ENCODE measurements at places on chromosomes 13 and 19. TPM values are rescaled to one million over a fixed set of nuclear protein-coding genes. Genes with fewer than 3 reads are reported as not detected.

DNA sequence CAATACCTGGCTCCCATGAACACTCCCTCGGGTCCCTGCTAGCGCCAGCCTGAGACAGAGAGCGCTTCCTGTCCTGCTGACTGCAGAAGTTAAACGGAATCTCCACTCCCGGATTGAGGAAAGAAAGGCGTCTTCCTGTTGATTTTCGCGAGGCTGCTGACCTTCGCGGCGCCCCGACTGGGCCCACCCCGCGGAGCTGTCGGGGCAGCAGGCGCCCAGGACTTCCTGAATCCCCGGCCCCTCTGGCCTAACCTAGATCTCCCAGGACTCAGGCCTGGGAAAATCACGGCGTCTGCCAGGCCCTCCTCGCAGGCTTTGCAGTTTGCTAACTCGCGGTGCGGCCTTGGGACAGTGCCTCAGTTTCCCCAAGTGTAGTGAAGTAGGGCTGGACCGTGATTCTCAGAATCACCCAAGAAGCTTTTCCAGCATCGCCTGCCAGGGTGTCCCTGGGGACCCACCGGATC lies 108.8 kb downstream of the KCTD15 start:
- H3K27me3 ChIP-seq = no peaks in the 10 kb centered on the region
- no peak overlapping the region for H3K27ac ChIP-seq
- H3K4me3 ChIP-seq = no peak overlapping the region
- H3K4me1 ChIP-seq = no peaks in the 10 kb centered on the region

- no peaks in the 10 kb centered on the region for H3K36me3 ChIP-seq
- no peak overlapping the region for H3K4me3 ChIP-seq
- H3K4me1 ChIP-seq = no peaks in the 10 kb centered on the region
- H3K27ac ChIP-seq = no peak overlapping the region
- DNase-seq = no peak
Measured at GRCh38 chr13:93328943-93329342, 102.3 kb downstream of the GPC6 start.

- no peak overlapping the region for H3K27ac ChIP-seq
- no peaks in the 10 kb centered on the region for H3K4me1 ChIP-seq
- no peak for DNase-seq
- H3K36me3 ChIP-seq = no peaks in the 10 kb centered on the region
- H3K27me3 ChIP-seq = no peaks in the 10 kb centered on the region
Measured at GRCh38 chr13:89097994-89098393, 1426.8 kb downstream of the SLITRK5 start.

DNA sequence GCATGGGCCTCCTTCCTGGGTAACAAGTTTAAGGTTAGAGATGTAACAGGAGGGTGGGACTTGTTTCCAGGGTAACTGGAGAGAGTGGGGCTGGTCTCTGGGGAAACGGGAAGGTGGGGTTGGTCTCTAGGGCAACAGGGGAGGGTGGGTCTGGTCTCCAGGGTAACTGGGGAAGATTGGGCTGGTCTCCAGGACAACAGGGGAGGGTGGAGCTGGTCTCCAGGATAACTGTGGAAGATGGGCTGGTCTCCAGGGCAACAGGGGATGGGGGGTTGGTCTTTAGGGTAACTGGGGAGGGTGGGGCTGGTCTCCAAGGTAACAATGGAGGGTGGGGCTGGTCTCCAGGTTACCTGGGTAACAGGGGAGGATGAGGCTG lies 36.5 kb downstream of the SPTBN4 start:
- DNase-seq = no peak
- no peak overlapping the region for H3K27ac ChIP-seq
- no peaks in the 10 kb centered on the region for H3K4me1 ChIP-seq
- H3K4me3 ChIP-seq = no peak overlapping the region

GRCh38 chr13:72653506-72653905 lies 73.9 kb downstream of the MZT1 start:
- DNase-seq = no peak
- no peaks in the 10 kb centered on the region for H3K4me1 ChIP-seq
- no peak overlapping the region for H3K4me3 ChIP-seq
- no peak overlapping the region for H3K27ac ChIP-seq
- H3K27me3 ChIP-seq = no peaks in the 10 kb centered on the region

- H3K36me3 ChIP-seq = no peaks in the 10 kb centered on the region
- no peak for DNase-seq
- no peak overlapping the region for H3K4me3 ChIP-seq
- H3K27me3 ChIP-seq = peaks cover 12% of the 10 kb centered on the region
Measured at GRCh38 chr19:41195675-41196497, 2.9 kb downstream of the CYP2S1 start.

GRCh38 chr19:918481-919198 lies 1.5 kb downstream of the KISS1R start:
- peaks cover 13% of the 10 kb centered on the region for H3K4me1 ChIP-seq
- DNase-seq = no peak
- no peaks in the 10 kb centered on the region for H3K27me3 ChIP-seq
- H3K27ac ChIP-seq = peak overlapping the region; percentile 55
- no peaks in the 10 kb centered on the region for H3K36me3 ChIP-seq
- H3K4me3 ChIP-seq = peak overlapping the region; percentile 43

DNA sequence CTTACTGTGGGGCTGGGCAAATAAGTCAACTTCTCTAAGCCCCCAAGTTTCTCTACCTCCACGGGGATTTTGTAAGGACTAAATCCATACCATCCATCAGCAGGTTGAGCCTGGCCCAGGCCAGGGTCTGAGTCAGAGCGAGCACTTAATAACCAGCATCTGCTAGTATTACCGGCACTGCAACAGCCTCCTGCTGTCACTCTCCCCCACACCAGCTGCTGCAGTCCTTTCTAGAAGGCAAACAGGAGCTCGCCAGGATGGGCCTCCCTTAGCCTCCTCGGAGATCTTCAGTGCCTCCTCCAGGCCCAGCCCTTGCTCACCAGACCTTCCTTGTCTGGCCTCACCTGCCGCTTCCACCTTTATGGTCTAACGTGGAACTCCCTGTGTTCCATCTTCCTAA lies 3.2 kb downstream of the NAPA start:
- peak overlapping the region; percentile 100 for H3K27ac ChIP-seq
- no peak for DNase-seq
- no peaks in the 10 kb centered on the region for H3K27me3 ChIP-seq
- H3K36me3 ChIP-seq = no peaks in the 10 kb centered on the region
- no peak overlapping the region for H3K4me3 ChIP-seq

GRCh38 chr13:30158774-30159445 lies 148.4 kb downstream of the KATNAL1 start:
- H3K36me3 ChIP-seq = no peaks in the 10 kb centered on the region
- no peaks in the 10 kb centered on the region for H3K27me3 ChIP-seq
- H3K4me3 ChIP-seq = no peak overlapping the region
- H3K27ac ChIP-seq = no peak overlapping the region
- H3K4me1 ChIP-seq = peaks cover 5% of the 10 kb centered on the region

DNA sequence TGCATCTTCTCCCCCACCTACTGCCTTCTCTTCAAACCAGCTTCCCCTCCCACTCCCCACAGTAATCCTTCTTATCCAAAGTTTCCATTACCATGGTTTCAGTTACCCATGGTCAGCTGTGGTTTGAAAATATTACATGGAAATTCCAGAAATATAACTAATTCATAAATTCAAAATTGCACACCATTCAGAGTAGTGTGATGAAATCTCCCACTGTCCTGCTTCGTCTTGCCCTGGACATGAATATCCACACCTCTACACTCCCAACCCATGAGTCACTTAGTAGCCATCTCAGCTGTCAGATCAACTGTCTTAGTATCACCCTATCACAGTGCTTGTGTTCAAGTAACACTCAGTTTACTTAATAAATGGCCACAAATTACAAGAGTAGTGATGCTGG lies 3.8 kb upstream of the KCTD12 start:
- H3K27me3 ChIP-seq = no peaks in the 10 kb centered on the region
- no peak overlapping the region for H3K4me3 ChIP-seq
- no peak overlapping the region for H3K27ac ChIP-seq
- no peaks in the 10 kb centered on the region for H3K4me1 ChIP-seq
- DNase-seq = no peak
- H3K36me3 ChIP-seq = no peaks in the 10 kb centered on the region

DNA sequence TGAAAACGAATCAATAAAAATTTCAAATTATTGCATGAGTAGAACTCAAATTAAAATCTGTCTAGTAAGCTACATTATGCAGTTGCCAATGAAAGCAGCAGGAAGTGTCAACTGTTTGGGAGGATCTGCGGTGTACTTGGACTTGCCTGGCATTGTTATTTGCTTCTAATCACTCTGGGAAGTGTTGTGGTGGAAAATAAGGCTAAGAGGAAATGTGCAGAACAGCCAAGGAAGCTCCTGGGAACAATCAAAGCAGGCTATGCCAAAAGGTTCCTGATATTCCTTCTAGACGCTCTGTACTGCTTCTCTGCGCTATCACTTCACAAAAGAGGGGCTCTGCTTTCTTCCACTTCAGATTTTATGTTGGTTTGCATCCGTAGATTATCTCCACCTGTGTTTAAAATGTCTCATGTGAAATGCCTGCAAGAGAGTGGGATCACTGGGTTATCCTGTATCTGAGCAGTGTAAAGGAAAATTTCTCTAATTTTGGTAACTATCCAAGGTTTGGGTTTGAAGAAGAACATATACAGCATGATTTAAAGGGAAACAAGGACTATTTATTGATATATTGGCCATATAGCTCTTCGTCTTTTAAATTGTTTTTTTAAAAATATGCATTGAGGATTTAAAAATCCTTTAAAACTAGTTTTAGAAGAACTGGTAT lies 182.7 kb upstream of the CSNK1A1L start:
- no peak overlapping the region for H3K4me3 ChIP-seq
- DNase-seq = no peak
- no peak overlapping the region for H3K27ac ChIP-seq
- no peaks in the 10 kb centered on the region for H3K36me3 ChIP-seq
- no peaks in the 10 kb centered on the region for H3K27me3 ChIP-seq

GRCh38 chr13:96994017-96994857 lies at the start of gene OXGR1:
TSS of gene OXGR1 (minus strand) at chr13:96994476. CDS start at chr13:96987759, 6,717 bp downstream.
- H3K4me3 ChIP-seq = no peak within 1 kb of the TSS
- no peaks in the 10 kb centered on the region for H3K4me1 ChIP-seq
- no peak within 1 kb of the TSS for H3K27ac ChIP-seq
- no peaks in the 10 kb centered on the region for H3K27me3 ChIP-seq
- DNase-seq = no peak

GRCh38 chr19:49326165-49326704 lies 1.2 kb upstream of the SLC6A16 start:
- no peaks in the 10 kb centered on the region for H3K27me3 ChIP-seq
- H3K4me1 ChIP-seq = peaks cover 2% of the 10 kb centered on the region
- no peak overlapping the region for H3K27ac ChIP-seq

DNA sequence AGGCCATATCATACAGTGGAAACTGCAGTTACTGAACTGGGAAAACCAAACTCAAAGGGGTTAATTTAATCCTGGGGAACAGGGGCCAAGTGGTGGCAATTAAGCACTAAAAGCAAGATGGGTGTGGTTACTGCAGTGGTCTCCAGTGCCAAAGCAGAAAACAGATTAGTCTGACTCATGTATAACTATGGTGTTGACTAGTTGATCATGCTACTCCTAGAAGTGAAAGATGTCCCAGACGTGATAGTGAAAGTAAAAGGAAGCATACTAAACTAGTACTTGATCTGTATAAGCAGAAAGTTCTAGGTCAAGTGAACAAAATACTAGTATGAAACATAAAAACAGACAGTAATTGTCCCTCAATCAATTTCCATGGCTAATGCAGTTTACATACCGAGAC lies 360.0 kb upstream of the SLITRK5 start:
- no peak for DNase-seq
- no peaks in the 10 kb centered on the region for H3K27me3 ChIP-seq
- H3K36me3 ChIP-seq = no peaks in the 10 kb centered on the region

- H3K4me3 ChIP-seq = no peak overlapping the region
- DNase-seq = no peak
- H3K27me3 ChIP-seq = no peaks in the 10 kb centered on the region
- H3K27ac ChIP-seq = no peak overlapping the region
- H3K4me1 ChIP-seq = no peaks in the 10 kb centered on the region
Measured at GRCh38 chr13:36006347-36006746, 124.8 kb downstream of the DCLK1 start.

DNA sequence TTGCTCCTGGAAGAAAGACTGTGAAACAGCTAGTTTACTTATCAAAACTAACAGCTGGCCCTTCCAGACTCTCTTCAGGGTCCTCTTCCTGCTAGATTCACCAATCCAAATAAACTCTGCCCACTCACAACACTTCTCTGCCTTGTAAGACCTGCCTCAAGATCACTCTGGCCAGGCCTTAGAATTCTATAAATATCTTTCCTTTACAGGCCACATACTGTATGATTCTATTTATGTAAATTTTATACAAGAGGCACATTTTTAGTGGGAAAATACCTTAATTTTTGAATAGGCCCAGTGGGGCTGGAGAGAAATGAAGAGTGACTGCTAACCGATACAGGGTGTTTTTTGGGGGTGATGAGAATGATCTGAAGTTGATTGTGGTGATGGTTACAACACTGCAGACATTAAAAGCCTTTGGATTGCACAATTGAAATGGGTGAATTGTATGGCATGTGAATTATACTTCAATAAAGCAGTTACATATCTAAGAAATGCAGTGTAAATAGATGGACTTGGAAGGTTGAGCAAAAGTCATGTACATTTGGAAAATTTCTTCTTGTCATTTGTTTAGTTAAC lies 141.8 kb downstream of the GPC5 start:
- no peaks in the 10 kb centered on the region for H3K27me3 ChIP-seq
- H3K36me3 ChIP-seq = no peaks in the 10 kb centered on the region
- no peak for DNase-seq
- H3K27ac ChIP-seq = no peak overlapping the region
- no peaks in the 10 kb centered on the region for H3K4me1 ChIP-seq

- H3K27ac ChIP-seq = no peak overlapping the region
- H3K4me1 ChIP-seq = no peaks in the 10 kb centered on the region
- no peaks in the 10 kb centered on the region for H3K36me3 ChIP-seq
- no peaks in the 10 kb centered on the region for H3K27me3 ChIP-seq
- H3K4me3 ChIP-seq = no peak overlapping the region
Measured at GRCh38 chr13:79782541-79783205, 301.7 kb downstream of the NDFIP2 start.

GRCh38 chr19:12769689-12770088 lies 5.7 kb downstream of the HOOK2 start:
- H3K4me3 ChIP-seq = no peak overlapping the region
- peak; percentile 39 for DNase-seq
- no peak overlapping the region for H3K27ac ChIP-seq
- no peaks in the 10 kb centered on the region for H3K36me3 ChIP-seq
- no peaks in the 10 kb centered on the region for H3K27me3 ChIP-seq

- peaks cover 4% of the 10 kb centered on the region for H3K4me1 ChIP-seq
- H3K4me3 ChIP-seq = no peak overlapping the region
- H3K27ac ChIP-seq = no peak overlapping the region
- no peak for DNase-seq
Measured at GRCh38 chr19:30224689-30225606, 147.2 kb upstream of the ZNF536 start.

DNA sequence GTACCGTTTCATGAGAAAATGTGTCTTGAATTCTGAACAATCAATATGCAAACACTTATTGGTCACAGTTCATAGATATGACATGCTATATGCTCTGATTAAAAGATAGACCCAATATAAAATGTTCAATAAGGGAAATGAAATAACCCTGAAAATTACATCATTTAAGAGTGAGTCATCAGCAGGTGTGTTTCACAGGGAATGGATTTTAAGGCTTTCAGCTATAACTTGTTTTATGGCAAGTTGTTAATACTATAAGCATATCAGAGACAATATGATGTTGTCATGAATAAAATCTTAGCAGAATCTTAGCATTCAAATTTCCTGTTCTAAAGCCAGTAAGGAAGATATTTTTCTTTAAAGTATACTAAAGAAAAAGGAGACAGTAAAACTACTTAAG lies 483.4 kb upstream of the PCDH9 start:
- H3K4me3 ChIP-seq = no peak overlapping the region
- H3K36me3 ChIP-seq = no peaks in the 10 kb centered on the region
- no peaks in the 10 kb centered on the region for H3K4me1 ChIP-seq

The CDX2 gene
- polyA plus RNA-seq = not detected

The CBARP gene
- not detected for polyA plus RNA-seq

The ZNF132 gene
- 3.6 TPM for polyA plus RNA-seq

The RFX1 gene
- polyA plus RNA-seq = 1.0 TPM

The FCGBP gene
- polyA plus RNA-seq = 0.57 TPM

Measured in naive thymus-derived CD4-positive, alpha-beta T cell (primary cell).